NCI-H1092 treated with DMSO at 0.1 percent for 48 hours (cell line): ENCODE measurements at places on chromosomes 16 and 17.

DNA sequence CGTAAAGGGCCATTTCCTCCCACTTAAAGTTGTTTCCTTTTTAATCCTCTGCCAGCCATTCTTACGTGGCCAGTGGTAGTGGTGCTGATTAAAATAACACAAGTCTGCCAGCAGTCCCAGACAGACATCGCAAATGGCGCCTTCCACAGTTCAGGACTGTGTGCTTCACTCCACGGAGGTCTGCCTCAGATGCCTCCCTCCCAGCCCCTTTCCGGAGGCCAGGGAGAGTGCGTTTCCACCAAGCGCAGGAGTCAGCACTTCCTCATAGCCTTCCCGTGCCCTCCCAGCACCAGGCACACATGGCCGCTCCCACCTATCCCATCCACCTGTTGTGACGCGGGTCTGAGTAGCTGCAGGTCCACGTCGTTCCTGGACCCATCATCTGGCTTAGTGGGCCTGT lies 205.6 kb downstream of the RPTOR start:
- DNase-seq, result no peak

DNA sequence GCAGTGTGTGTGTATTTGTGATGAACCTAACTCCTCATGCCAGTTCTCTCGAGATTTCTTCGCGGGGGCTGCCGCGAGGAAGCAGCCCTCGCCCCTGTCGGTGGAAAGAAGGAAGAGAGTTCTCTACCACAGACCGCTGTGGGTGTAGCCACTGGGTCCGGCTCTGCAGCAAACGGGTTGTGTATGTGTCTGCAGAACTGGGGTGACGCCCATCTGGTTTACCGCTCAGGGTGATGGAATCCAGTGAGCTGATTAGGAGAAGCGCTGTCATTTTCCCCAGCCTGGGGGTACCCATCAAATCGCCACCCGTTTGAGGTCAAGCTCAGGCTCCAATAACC lies 7.7 kb downstream of the CORO6 start:
- DNase-seq, result no peak

GRCh38 chr16:56780646-56781045 lies 50.7 kb downstream of the NUP93 start:
- DNase-seq, result no peak

DNA sequence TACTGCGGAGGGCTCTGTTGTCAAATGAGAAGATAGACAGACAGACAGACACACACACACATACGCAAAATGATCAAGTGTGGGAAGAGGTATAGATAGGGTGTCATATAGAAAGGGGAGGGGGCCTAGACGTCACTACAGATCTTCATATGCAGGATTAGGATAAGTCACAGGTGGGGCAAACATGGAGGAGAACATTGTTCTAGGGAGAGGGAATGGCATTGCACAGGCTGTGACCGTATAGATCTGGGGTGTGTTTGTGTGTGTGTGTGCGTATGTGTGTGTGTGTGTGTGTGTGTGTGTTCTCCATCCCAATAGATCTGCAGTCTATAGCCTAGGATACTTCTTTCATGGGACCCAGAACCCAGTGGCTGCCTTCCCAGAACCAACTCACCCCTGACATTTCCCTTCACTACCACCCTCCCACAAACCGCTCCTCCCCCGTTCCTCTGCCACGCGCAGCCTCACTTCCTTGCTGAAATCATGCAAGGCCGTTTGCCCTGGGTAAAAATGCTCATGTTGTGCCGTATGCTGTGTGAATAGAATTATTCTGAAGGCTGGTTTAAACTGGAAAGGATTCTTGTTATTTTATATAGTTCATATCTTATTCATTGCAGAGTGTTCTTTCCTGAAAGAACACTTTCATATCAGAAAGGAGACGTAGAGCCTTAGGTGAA lies 50.5 kb upstream of the CCL1 start:
- DNase-seq, result no peak

- no peak for DNase-seq
These were observed 12.5 kb upstream of the EPOP start for GRCh38 chr17:38687286-38687685.

DNA sequence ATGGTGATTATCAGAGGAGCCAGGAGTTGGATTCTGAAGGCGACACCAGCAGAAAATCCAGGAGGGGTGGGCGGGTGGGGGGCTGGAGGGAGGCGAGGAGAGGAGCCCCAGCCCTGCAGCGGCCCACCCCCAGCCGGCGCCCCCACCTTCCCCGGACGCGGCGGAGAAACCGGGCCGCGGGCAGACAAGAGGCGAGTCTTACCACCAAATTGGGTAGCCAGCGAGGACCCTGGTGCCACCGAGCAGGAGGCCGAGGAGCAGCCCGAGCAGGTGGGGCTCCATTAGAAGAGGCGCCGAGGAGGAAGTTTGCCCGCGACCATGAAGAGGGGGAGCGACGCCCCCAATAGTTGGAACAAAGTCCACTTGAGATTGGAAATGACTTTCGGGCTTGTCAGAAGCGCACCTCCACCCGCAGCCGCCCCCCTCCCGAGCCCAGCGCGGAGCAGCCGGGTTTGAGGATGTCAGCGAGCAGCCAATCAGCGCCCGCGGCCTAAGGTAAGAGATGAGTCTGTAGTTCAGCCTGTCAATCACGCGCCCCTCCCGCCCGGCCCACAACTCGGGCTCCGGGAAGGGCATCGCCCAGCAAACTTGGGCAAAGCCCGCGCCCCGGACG lies at the start of gene WNT3:
TSS of gene WNT3 (minus strand) at position 377 of the 613 bp plus-strand sequence. CDS start at position 282, 95 bp downstream.
- no peak for DNase-seq

GRCh38 chr17:73757420-73757819 lies 113.2 kb upstream of the SDK2 start:
- DNase-seq, result peak; percentile 95

- DNase-seq, result peak; percentile 43
These were observed 45.9 kb downstream of the SLC6A2 start for GRCh38 chr16:55701442-55702319.

DNA sequence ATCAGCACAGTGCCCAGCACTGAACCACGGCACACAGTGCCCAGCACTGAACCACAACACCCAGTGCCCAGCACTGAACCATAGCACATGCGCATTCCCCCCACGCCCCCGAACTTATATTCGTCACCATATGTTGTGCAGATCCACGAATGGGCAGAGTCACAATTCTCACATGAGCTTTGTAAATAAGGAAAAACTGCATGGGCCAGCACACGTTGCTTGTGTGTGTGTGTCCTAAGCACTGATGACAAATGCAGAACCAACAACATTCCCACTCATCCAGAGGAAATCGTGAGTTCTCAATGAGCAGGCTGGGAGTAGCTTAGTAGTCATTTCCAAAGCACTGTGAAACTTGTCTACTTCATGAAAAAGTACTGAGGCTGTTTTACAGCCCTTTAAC lies 70.0 kb downstream of the ADCY9 start:
- no peak for DNase-seq

DNA sequence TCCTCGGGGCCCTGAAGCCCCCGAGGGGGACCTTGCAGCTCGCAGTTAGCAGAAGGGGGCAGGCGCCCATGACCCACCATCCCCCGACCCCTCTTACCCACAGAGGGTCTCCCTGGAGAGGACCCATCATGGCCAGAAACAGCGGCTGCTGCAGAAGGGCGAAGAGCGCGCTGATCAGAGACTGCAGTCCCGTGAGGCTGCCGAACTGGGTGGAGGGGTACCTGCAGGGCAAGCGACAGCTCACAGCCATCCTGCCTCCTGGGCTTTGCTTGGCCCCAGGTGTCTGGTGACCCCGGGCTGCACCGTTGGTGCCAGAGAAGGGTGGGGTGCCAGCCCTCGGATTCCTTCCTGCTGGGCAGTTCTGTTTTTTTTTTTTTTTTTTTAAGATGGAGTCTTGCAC lies 13.9 kb upstream of the PITPNA start:
- no peak for DNase-seq

DNA sequence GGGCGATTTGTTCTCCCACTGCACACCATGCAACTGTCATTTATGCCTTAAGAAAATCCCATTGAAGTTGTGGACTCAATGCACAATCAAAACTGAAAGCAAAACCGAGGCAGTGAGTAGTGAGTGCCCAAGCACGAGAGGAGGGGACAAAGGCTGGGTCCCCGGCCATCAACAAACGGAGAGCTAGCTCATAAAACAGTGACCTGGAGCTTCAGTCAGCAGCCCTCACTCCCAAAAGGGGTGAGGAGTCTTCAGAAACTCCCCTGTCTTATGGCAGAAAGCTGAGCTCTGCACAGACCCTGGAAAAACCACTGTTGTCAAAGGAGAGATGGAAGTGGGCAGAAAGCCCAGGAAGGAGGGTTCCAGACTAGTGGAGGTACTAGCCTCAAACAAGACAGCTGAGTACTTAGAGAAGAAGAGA lies 96.9 kb downstream of the ADCY9 start:
- peak; percentile 26 for DNase-seq

GRCh38 chr16:87550495-87550961 lies 51.8 kb upstream of the JPH3 start:
- no peak for DNase-seq

- DNase-seq, result peak; percentile 30
These were observed 71.0 kb downstream of the RBBP6 start for GRCh38 chr16:24610416-24610755.

- DNase-seq, result no peak
These were observed 20.9 kb downstream of the HSD11B2 start for GRCh38 chr16:67451704-67452435.

- no peak for DNase-seq
These were observed 428 bp downstream of the PHF12 start for GRCh38 chr17:28950752-28951427.

DNA sequence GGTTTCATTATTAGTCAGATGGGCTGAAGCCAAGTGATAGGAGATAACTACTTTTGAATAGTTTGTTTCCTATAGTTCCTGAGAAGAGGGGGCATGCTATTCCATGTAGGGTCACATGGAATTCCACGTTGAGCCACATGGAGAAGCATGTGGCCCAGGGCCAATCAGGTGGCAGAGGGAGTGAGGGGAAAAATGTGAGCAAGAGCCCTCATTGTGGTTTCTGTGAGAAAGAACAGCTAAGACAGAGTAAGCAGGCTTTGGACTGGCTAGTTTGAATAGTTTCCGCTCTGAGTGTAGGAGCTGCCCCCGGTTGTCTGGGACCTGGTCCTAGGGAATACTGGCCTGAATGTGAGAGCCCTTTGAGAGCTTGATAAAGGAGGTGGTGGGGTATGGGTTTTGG lies 69.9 kb upstream of the CNTNAP4 start:
- no peak for DNase-seq

DNA sequence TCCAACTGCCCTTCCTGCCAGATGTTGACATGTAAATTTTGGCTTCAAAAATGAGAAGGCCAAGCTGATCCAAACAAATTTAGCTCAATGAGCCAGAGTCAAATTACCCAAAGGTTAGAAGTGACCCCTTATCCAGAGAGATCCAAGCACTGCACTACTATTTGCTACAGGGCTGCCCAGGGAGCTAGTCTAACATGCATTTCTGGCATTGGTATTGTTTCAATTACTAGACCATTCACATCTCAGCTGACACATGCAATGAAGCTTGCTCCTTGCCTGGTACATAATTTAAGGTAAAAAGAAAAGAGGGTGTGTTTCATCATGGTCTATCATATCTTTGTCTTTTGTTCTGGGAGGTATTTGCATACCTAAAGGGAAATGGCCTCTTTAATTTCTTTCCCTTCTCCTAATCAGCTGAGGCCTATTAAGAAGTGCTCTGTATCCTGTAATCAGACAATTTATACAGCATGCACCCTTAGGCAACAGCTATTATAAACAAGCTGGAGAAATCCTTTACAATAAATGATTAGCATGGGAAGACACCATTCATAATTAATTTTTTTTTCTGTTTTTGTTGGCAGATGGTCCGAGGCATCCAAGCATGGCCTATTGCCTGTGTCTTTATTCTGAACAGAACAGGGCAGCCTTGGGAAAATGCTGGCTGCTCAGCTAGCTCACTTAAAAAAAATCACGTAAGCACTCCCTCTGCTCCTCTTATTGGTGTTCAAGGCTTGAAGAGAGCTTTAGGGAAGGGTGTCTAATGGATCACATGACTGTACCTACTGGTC lies 161.5 kb upstream of the SALL1 start:
- DNase-seq, result peak; percentile 35

DNA sequence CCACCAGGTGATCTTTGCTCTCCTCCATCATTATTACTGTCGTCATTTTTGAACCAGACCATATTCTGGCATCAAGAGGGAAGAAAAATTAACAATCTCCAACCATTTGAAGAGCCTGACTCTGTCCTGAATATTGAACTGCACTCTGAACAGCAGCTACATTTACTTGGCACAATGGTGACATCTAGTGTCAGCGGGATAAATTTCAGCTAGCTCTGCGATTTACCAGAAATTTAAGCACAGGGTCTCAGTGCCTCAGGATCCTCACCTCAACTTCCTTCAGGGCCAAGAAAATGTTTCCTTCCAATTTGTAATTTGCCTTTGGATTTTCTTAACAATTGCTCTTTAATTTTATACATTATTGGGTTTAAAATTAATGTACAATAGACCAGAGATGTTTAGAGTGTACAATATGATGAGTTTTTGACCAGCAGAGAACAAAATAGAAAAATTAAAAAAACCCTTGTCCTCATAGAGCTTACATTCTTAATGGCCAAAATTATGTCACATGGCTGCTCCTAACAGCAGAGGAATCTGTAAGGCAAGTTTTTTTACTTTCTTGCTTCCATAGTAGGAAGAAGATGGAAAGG lies 10.7 kb upstream of the ZNF19 start:
- peak; percentile 55 for DNase-seq

GRCh38 chr16:8583199-8583598 lies 7.1 kb downstream of the TMEM114 start:
- DNase-seq, result no peak

DNA sequence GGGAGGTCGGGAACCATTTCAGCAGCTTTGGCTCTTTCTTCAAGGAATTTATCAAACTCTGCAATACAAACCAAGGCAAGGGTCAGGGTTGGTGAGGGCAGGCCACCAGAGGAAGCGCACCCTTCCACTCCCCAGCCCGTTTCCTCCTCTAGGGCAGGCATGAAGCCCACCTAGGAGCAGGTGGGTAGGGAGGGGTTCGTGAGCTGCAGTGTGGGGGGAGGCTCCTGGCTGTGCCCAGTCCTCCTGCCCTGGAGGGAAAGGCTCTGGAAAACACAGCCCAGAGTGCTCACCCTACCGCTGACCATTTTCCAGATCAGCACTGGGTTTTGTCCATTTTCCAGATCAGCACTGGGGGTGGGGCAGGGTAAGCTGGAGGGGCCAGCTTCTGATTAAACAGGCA lies 10.9 kb upstream of the SREBF1 start:
- no peak for DNase-seq

- no peak for DNase-seq
These were observed 140.4 kb downstream of the RGS9 start for GRCh38 chr17:65277576-65277975.

- no peak for DNase-seq
These were observed 128.4 kb downstream of the SHISA9 start for GRCh38 chr16:13029786-13030185.

GRCh38 chr16:18979936-18980335 lies 3.8 kb upstream of the TMC7 start:
- peak; percentile 27 for DNase-seq
